ENCODE measurements at places on chromosomes 3 and 15.

DNA sequence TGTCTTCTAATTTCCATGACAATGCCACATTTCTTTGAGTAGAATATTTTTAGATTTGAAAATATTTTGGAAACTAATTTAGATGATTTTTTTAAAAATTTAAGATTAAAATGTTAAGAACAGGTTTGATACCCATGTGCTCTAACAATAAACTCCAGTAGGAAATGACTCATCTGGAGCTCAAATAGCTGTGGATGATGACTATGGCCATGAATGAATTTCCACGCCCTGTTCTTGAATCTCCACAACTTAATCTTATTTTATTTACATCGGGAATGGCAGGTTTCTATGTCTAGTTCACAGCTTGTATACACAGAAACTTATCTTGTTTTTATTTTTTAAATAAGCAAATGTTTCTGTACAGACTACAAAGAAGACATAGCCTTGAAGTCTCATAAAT is 726.8 kb downstream of the NAALADL2 start:
- no peak for DNase-seq

DNA sequence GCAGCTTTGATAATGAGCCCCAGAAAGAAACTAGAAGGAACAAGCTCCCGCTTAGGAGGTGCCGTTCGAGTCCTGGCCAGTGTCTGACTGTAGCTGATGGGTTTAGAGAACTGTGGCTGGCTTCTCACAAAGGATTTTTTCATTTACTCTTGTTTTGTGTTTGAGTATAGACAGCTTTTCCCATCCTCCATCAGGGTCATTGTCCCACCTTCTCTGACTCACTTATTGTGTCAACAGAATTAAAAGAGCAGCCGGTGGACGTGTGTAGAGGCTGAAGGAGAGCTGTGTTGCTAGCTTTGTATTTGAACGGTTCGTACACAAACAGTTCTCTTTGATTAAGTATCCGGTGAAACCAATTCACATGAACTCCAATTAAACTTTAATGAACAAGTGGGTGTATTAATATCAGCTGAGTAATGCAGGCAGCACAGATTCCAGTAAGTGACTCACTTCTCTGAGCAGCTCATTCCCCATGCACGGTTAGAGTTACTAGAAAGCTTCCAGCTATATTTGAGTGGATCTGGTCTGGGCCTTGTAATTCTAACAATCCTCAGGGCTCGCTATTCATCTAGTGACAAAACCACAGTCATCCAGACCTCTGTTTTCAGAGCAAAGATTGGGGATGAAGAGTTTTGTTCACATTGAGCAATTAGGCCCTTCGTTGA is 141.0 kb downstream of the LPP start:
- DNase-seq, result no peak

- peak; percentile 85 for DNase-seq
Observed at GRCh38 chr15:76905013-76905839, at the start of gene SCAPER. Gene SCAPER (minus strand): TSS chr15:76905340. CDS start chr15:76883817, 21,523 bp downstream.

GRCh38 chr15:42471002-42471401 is 19.9 kb downstream of the ZNF106 start:
- DNase-seq, result no peak

DNA sequence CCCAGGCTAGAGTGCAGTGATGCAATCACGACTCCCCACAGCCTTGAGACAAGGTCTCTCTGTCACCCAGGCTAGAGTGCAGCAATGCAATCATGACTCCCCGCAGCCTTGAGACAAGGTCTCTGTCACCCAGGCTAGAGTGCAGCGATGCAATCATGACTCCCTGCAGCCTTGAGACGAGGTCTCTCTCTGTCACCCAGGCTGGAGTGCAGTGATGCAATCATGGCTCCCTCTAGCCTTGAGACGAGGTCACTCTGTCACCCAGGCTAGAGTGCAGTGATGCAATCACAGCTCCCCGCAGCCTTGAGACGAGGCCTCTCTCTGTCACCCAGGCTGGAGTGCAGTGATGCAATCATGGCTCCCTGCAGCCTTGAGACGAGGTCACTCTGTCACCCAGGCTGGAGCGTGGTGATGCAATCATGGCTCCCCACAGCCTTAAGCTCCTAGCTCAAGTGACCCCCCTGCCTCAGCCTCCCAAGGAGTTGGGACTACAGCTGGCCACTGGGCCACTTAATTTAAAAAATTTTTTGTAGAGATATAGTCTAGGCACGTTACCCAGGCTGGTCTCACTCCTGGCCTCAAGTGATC is 26.1 kb downstream of the TFRC start:
- no peak for DNase-seq

GRCh38 chr15:61746589-61746988 is 313.7 kb downstream of the VPS13C start:
- no peak for DNase-seq

DNA sequence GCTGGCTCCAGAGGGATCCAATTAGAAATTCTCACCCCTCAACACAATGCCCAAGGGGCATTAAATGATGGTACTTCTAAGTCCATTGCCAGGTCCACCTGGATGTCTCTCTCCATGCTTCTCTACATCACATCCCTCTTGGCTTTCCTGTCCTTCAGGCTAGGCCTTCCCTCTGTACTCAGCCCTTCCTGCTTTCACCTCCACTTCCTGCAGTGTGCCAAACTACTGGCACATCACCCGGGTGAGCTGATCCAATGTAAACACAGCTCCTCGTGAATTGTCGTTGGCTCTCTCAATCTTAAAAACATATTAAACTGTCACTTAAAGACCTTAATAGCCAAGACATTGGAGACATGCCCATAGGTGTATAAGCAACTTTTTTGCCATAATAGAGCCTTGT is 4.0 kb downstream of the LMCD1 start:
- no peak for DNase-seq

DNA sequence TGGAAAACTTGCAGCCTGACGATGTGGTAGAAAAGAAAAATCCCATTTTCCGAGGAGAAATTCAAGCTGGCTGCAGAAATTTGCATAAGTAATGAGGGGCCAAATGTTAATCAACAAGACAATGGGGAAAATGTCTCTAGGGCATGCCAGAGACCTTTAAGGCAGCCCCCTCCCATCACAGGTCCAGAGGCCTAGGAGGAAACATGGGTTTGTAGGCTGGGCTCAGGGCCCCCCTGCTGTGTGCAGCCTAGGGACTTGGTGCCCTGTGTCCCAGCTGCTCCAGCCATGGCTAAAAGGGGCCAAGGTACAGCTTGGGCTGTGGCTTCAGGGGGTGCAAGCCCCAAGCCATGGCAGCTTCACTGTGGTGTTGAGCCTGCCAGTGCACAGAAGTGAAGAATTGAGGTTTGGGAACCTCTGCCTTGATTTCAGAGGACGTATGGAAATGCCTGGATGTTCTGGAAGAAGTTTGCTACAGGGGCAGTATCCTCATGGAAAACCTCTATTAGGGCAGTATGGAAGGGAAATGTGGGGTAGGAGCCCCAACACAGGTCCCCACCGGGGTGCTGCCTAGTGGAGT is 75.9 kb upstream of the CADPS start:
- DNase-seq, result no peak

DNA sequence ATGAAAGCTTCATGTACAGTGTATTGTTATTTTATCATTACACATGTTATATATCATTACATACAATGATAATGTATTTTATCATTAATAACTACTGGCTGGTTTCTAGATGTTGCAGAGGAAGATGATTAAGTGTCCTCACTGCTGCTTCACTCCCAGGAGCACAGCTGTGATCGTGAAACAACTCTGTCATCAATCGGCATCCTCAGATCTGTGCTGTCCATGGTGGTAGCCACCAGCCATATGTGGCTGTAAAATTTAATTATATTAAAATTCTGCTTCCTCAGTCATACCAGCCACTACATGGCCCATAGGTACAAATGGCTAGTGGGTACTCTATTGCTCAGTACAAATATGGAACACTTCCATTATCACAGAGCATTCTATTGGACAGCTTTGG is 379.4 kb upstream of the CFAP20DC start:
- no peak for DNase-seq

GRCh38 chr15:46316024-46316423 is 681.2 kb downstream of the SQOR start:
- no peak for DNase-seq

- no peak for DNase-seq
Observed at GRCh38 chr3:168839653-168840052, 743.9 kb upstream of the GOLIM4 start.

GRCh38 chr3:50620820-50621219 is 3.9 kb downstream of the MAPKAPK3 start:
- DNase-seq, result no peak

GRCh38 chr3:155859859-155860258 is 5.6 kb upstream of the SLC33A1 start:
- peak; percentile 34 for DNase-seq

GRCh38 chr3:125240496-125240895 is 27.9 kb upstream of the SLC12A8 start:
- no peak for DNase-seq

- no peak for DNase-seq
Observed at GRCh38 chr15:68114840-68115239, 60.7 kb downstream of the PIAS1 start.

DNA sequence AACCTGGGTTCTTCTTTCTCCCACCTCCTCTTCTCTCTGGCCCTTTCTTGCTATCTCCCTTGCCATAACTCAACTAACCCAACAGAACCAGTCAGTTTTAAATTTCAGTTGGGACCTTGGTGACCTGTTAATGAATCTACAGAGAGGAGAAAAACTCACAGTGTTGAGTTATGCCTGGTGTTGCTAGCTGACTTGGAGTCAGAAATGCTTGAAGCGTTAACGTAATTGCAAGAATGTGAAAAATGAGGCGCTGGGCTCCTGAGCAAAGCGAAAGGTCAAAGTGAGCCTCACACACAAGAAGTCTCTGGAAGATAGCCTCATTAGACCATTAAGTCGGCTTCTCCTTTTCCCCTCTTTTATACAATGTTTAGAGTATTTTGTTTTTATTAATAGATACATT is 18.4 kb downstream of the MEIS2 start:
- no peak for DNase-seq

GRCh38 chr3:50341537-50341936 is 901 bp upstream of the RASSF1 start:
- DNase-seq, result no peak

DNA sequence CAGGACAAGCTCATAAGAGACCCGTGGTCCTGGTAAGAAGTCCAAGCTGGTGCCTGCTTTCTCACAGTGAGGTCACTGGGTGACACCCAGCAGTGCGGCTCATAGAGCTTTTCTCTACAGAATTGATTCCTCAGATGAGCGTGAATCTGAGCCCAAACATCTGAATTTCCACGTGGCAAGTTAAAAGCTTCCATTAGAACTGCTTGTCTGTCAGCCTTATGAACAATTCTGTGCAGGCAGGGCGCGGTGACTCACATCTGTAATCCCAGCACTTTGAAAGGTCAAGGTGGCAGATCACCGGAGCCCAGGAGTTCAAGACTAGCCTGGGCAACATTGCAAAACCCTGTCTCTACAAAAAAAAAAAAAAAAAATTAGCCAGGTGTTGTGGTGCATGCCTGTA is 113.1 kb upstream of the ABHD17C start:
- DNase-seq, result no peak

- DNase-seq, result no peak
Observed at GRCh38 chr3:188764609-188765008, 407.2 kb upstream of the TPRG1 start.

Data from natural killer cell (primary cell).